Breast epithelium (tissue), 4 donors: ENCODE measurements at places on chromosomes 4 and X.

DNA sequence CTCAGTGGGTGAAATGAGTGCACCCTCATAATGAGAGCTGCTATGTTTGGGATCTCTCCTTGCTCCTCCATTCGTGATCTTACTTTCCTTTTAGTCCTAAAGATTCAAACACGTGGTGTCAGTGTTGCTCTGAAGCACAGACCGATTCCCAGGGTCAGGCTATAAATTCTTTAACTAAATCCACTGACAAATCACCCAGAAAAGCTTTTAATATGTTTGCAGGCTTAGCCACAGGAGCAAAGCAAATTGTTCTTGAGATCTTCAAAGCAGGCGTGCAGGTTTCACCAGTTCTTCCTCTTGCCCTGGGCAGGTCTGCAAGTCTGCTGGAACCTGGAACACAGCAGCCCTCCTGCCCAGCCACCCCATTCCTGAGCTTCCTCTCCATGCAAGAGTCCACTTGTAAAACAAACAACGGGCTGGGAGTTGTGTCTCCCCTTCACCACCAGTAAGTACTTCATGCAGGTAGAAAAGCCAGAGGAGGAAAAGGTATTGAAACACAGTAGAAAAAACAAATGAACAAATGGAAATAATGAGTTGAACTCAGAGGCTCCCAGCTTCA is 70.1 kb upstream of the ENPP6 start:
- H3K4me1 ChIP-seq, result no peaks in the 10 kb centered on the region
- no peak overlapping the region for H3K4me3 ChIP-seq
- H3K27ac ChIP-seq, result peak overlapping the region; percentile 32
- H3K27me3 ChIP-seq, result no peaks in the 10 kb centered on the region

- no peaks in the 10 kb centered on the region for H3K36me3 ChIP-seq
- no peak overlapping the region for H3K27ac ChIP-seq
- no peaks in the 10 kb centered on the region for H3K27me3 ChIP-seq
- no peak overlapping the region for H3K4me3 ChIP-seq
Observed at GRCh38 chrX:1813809-1814208, 198.9 kb downstream of the ASMT start.

DNA sequence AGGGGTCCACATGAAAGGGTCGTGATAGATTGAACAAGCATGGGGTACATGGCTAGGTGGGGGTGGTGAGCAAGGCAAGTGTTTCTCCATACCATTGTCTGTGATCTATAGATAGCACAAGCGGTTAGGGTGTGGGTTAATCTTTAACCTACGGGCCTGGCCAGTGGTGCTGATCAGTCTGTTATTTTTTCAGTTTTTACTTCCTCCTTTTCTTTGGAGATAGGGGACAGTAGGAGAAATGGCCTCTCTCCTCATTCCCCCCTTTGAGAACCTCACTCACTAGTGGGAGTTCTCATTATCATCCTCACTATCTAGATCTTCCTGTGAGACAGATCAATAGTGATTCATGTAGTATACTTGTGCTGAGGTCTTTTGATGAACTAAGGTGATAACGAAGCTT is 16.2 kb upstream of the GPKOW start:
- no peak overlapping the region for H3K27ac ChIP-seq
- no peaks in the 10 kb centered on the region for H3K27me3 ChIP-seq
- no peaks in the 10 kb centered on the region for H3K36me3 ChIP-seq
- no peaks in the 10 kb centered on the region for H3K4me1 ChIP-seq
- DNase-seq, result no peak

DNA sequence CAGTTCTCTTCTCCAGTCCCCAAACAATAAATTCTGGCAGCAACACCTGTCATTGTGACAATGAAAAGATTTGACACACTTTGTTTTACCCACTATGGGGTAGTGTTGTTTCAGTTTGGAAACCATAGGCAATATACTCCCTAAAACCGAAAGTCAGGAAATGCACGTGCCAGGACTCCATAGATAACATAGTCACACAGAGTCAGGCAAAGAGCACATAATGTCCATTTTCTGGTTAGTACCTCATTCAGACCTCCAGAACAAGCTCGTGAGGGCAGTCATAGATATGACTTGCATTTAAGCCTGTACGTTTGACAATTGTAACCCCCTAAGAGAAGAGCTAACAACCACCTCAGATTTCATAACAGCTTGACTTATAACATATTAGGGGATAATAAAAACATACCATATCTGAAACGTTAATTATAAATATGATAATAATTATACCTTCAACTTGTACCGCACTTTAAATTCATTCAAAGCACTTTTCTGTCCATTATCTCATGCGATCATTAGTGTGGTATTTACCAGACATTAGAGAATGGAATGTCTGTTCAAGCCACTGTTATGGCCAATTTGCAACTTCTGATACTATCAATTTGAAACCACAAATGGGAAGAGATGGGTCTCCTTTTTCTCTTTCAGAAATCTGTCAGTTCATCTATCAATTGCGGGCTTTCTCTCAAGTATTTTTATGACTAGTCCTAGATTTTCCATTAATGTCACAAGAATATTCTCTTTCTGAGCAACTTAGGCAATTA is 147.4 kb downstream of the LDB2 start:
- no peaks in the 10 kb centered on the region for H3K27me3 ChIP-seq
- H3K27ac ChIP-seq, result no peak overlapping the region
- no peaks in the 10 kb centered on the region for H3K4me1 ChIP-seq

- no peak for DNase-seq
- no peaks in the 10 kb centered on the region for H3K36me3 ChIP-seq
- no peak overlapping the region for H3K27ac ChIP-seq
- H3K4me1 ChIP-seq, result no peaks in the 10 kb centered on the region
Observed at GRCh38 chr4:142762280-142762679, 83.8 kb downstream of the INPP4B start.

- H3K4me3 ChIP-seq, result no peak overlapping the region
- DNase-seq, result no peak
- H3K27ac ChIP-seq, result no peak overlapping the region
- no peaks in the 10 kb centered on the region for H3K4me1 ChIP-seq
- H3K27me3 ChIP-seq, result peaks cover 32% of the 10 kb centered on the region
- H3K36me3 ChIP-seq, result no peaks in the 10 kb centered on the region
Observed at GRCh38 chrX:17027931-17028330, 81.5 kb downstream of the REPS2 start.

DNA sequence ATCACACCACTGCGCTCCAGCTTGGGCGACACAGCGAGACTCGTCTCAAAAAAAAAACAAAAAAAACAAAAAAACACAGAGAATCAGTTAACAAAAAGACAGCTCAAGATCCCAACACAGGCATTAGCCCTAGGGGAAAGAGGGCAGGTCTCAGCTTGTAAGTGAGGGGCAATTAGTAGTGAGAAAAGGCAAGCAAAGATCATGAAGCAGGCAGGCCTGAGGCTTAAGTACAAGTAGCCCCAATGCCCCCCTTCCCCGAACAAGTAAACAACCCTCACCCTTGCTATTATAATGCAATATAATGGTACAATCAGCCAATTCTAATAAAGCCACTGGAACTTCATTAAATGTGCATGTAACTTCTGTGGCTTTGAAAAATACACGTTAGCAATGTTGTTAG is 17.0 kb downstream of the ADGRA3 start:
- H3K36me3 ChIP-seq, result no peaks in the 10 kb centered on the region
- DNase-seq, result no peak
- H3K4me1 ChIP-seq, result no peaks in the 10 kb centered on the region
- no peaks in the 10 kb centered on the region for H3K27me3 ChIP-seq

DNA sequence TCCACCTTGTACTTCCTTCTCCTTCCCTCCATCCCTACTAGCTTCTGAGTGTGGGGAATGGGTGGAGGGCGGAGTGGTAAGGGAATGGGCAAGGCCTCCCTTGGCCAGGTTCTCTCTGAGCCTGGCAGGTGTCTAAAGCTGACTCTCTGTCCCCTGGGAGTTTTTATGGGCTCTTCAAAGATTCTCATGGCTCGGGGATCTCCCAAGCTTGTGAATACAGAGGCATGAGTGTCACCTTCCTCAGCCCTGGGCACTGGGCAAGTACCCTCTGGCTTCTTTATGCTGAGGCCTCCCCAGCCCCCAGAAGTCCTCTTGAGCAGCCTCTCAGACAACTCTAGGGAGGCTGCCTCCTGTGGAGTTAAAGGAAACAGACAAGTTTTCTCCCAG is 32.5 kb upstream of the DDX3X start:
- no peaks in the 10 kb centered on the region for H3K4me1 ChIP-seq
- no peaks in the 10 kb centered on the region for H3K36me3 ChIP-seq
- no peaks in the 10 kb centered on the region for H3K27me3 ChIP-seq
- no peak for DNase-seq
- no peak overlapping the region for H3K4me3 ChIP-seq
- H3K27ac ChIP-seq, result peak overlapping the region; percentile 54

- no peaks in the 10 kb centered on the region for H3K27me3 ChIP-seq
- H3K4me3 ChIP-seq, result no peak overlapping the region
- H3K36me3 ChIP-seq, result no peaks in the 10 kb centered on the region
- no peak overlapping the region for H3K27ac ChIP-seq
Observed at GRCh38 chrX:71228063-71228642, 5.1 kb downstream of the GJB1 start.

- no peaks in the 10 kb centered on the region for H3K27me3 ChIP-seq
- no peaks in the 10 kb centered on the region for H3K4me1 ChIP-seq
- no peak overlapping the region for H3K27ac ChIP-seq
- no peak for DNase-seq
Observed at GRCh38 chr4:138975225-138975624, 40.4 kb upstream of the NOCT start.

DNA sequence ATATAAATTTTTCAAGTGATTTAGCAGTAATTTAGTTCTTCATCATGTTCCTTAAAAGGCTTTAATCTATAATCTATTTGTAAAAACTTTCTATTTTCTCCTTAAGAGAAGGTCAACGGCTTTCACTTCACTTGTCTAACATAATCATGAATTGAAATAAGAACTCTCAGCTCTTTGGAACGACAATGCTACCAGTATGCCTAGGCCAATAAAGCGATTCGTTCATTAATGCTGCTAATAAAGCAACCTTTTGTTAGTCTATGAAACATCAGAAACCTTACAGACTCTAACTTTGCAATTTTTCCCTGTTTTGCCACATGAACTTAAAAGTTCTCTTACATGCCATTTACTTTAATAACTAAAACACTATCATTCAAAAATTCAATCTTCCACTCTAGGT is 47.6 kb downstream of the FBXW7 start:
- H3K27me3 ChIP-seq, result no peaks in the 10 kb centered on the region
- no peak overlapping the region for H3K27ac ChIP-seq
- no peak for DNase-seq
- H3K4me1 ChIP-seq, result no peaks in the 10 kb centered on the region
- H3K36me3 ChIP-seq, result no peaks in the 10 kb centered on the region

DNA sequence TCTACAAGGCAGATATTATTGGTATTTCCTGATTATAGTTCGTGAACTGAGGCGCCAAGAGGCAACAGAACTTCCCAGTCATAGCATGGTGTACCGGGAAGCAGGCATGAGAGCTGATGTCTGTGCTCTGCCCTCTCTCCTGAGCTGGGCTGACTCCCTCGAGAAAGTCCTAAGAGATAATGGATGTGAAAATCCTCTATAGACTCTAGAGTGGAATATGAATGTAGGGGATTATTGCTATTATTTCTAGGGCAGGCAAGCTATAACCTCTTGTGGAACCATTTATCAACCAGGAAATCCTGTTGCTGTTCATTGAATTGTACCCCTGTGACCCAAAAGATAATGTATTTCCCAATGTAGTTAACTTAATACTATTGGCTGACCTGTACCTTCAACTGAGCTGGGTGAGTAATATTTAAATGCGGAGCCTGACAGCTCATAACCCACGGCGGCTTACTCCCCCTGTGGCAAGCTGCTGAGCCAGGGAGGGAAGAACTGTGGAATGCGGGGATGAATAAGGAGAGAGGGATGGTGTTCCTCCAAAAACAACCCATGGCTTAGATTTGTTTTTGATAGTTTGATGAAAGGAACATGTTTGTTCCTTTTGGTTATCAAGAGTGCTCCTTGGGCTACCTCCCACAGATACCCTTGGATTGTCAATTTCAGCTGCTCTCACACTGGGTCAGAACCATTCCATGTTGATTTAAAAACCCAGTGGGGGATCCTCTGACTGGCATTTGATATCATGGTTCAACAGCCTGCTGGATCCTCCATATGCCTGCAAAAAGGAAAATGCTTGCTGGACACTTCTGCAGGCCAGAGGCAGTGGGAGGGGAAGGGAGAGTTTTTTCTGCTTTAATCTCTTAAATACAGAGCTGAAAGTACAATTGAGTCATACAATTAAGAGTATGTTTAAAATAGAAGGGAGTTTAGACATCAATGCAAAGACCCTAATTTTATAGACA is 339.0 kb upstream of the BOD1L1 start:
- H3K4me1 ChIP-seq, result no peaks in the 10 kb centered on the region
- H3K27me3 ChIP-seq, result no peaks in the 10 kb centered on the region
- no peak for DNase-seq
- no peak overlapping the region for H3K27ac ChIP-seq
- H3K36me3 ChIP-seq, result no peaks in the 10 kb centered on the region

GRCh38 chrX:26387906-26388305 is 171.9 kb downstream of the MAGEB5 start:
- H3K4me1 ChIP-seq, result no peaks in the 10 kb centered on the region
- H3K27ac ChIP-seq, result no peak overlapping the region
- peaks cover 6% of the 10 kb centered on the region for H3K27me3 ChIP-seq

- H3K4me1 ChIP-seq, result no peaks in the 10 kb centered on the region
- peak within 1 kb of the TSS; percentile 18 for H3K4me3 ChIP-seq
- DNase-seq, result peak; percentile 65
- H3K27me3 ChIP-seq, result no peaks in the 10 kb centered on the region
- peak within 1 kb of the TSS; percentile 74 for H3K27ac ChIP-seq
Observed at GRCh38 chr4:185811509-185812364, at the start of gene SORBS2. Gene SORBS2, minus strand, starts transcription at chr4:185812194. Its CDS starts 121,623 bp downstream, at chr4:185690571.

GRCh38 chr4:90025248-90025647 is 101.9 kb upstream of the CCSER1 start:
- no peaks in the 10 kb centered on the region for H3K27me3 ChIP-seq
- H3K36me3 ChIP-seq, result no peaks in the 10 kb centered on the region
- DNase-seq, result no peak
- no peaks in the 10 kb centered on the region for H3K4me1 ChIP-seq
- no peak overlapping the region for H3K27ac ChIP-seq
- H3K4me3 ChIP-seq, result no peak overlapping the region

DNA sequence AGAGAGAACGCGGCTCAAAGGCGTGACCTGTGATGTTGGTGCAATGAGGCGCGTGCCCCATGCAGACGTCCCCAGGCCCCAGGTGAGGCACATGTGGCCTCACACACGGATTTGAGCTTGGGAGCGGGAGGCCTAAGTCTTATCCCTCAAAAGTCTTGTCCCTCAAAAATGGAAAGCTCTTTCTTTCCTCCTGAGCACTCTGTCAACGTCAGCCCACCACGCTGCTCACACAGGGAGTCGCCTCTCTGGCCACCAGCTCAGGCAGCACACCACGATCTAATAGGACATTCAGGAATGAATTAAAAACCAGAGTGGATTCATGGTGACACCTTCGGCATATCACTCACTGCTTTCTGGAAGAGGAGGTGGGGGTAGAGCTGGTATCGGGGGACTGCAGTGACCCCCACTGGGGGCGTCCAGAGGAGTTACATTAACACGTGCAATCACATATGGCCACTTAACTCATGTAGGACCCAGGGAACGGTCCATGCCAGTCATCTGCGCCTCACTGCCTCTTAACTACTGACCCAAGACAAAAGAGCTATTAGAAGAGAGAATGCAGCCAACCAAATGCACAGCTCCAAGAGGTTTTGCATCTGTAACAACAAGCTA is 21.9 kb upstream of the CYP4V2 start:
- no peaks in the 10 kb centered on the region for H3K4me1 ChIP-seq
- H3K27me3 ChIP-seq, result no peaks in the 10 kb centered on the region
- no peaks in the 10 kb centered on the region for H3K36me3 ChIP-seq
- H3K27ac ChIP-seq, result no peak overlapping the region
- H3K4me3 ChIP-seq, result no peak overlapping the region

- H3K4me3 ChIP-seq, result no peak overlapping the region
- peaks cover 20% of the 10 kb centered on the region for H3K4me1 ChIP-seq
- H3K36me3 ChIP-seq, result no peaks in the 10 kb centered on the region
- no peak overlapping the region for H3K27ac ChIP-seq
Observed at GRCh38 chr4:38386654-38387188, 277.3 kb upstream of the KLF3 start.

- DNase-seq, result no peak
- no peak overlapping the region for H3K27ac ChIP-seq
- peaks cover 18% of the 10 kb centered on the region for H3K36me3 ChIP-seq
- H3K27me3 ChIP-seq, result no peaks in the 10 kb centered on the region
Observed at GRCh38 chr4:1979477-1980196, 29.1 kb downstream of the NELFA start.
